Stromal cell of bone marrow (primary cell): ENCODE measurements at places on chromosomes 6 and 20.

GRCh38 chr6:30143780-30144179 is 7.8 kb downstream of the TRIM40 start:
- DNase-seq: no peak

DNA sequence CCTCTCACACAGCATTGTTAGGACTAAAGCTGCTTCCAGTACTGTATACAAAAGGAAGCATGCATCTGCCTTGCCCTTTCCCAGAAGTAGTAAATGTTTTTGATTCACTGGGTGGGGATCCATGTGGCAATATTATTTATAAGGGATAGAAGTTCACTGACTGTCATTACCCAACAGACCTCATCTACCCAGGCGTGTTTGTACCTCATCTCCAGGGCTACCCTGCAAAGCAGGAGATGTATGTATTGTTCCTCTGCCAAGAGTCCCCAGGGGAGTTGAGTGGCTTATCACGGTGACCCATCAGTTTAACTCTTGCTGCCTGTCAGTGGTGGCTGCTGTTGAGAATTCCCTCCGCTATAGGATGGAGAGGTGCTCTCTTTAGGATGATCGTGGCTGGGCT is 42.5 kb downstream of the SLC24A3 start:
- no peak for DNase-seq

GRCh38 chr6:4405621-4406212 is 270.3 kb upstream of the ECI2 start:
- DNase-seq: no peak

GRCh38 chr20:20371681-20372080 is 3.8 kb downstream of the INSM1 start:
- DNase-seq: no peak

DNA sequence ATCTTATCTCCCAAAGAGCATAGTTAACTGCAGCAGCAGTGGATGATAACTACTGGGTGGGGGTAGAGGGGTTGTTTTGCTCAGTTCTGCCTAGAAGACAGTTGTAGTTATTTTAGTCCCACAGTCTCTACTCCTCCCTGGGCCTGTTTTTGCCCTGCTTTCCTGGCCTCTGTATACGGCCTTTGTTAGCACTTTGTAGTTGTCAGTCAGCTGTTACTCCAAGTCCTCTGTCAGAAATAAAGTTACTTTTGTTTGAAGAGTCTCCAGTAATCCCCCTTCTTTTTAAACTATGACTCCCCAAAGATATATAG is 113.9 kb downstream of the SLC16A10 start:
- no peak for DNase-seq
